ENCODE measurements at places on chromosomes 1 and 21.

DNA sequence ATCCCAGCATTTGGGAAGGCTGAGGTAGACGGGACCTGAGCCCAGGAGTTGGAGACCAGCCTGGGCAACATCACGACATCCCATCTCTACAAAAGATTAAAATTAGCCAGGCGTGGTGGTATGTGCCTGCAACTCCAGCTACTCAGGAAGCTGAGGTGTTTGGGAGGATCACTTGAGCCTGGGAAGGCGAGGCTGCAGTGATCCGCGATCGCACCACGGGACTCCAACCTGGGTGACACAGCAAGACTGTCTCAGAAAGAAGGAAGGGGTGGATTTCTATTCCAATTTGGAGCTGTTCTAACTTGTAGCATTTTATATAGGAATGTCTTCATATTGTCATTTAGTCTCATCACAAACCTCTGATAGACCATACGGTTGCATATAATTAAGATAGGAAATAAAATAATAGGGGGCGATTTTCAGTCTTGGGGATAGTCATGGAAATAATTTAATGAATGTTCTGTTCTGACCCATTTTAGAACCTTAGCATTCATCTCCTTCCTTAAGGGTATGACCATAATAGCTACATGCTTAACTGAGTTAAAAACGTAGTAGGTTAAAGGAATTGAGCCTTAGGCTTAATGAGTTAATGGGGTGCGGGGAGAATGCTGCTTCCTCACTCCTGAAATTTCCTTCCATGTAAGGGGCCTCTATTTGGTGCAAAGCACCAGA is 93.1 kb downstream of the ADCY10 start:
- DNase-seq = no peak

- no peak for DNase-seq
Observed at GRCh38 chr1:189657715-189658114, 819.9 kb downstream of the BRINP3 start.

DNA sequence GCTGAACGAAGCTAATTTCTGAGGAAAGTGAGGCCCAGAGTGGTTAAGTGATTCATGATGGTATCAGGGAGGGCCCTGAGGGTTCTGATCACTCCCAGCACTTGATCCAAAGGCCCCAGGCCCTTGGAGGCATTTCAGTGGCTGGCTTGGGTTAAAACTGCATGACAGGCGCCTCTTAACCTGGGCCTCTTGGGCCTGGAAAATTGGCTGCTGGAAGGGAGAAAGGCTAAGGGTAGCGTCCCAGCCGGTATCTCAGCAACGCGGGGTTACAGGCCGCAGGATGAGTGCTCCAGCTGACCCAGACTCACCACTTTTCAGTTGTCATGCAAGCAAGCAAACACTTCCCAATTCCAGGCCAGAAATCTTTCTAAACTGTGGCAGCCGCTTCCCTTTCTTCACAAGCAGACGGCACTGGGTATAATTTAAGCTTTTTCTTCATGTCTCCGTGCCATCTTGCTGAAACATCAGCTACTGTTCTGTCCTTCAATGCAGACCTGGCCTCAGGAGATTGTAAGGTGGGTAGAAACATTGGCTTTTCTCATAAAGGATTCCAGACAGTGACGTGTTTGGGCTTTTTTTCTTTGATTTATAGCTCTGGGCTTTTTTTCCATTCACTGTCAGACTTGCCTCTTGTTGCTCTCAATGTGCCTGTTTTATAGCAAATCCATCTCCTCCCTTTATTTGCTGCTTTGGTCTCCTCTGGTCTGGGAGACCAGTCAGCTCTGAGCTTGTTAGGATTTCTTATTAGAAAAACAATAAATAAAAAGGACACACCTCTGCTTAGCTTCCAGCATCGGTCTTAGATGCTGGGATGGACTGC is 229.1 kb downstream of the KCNJ6 start:
- no peak for DNase-seq

DNA sequence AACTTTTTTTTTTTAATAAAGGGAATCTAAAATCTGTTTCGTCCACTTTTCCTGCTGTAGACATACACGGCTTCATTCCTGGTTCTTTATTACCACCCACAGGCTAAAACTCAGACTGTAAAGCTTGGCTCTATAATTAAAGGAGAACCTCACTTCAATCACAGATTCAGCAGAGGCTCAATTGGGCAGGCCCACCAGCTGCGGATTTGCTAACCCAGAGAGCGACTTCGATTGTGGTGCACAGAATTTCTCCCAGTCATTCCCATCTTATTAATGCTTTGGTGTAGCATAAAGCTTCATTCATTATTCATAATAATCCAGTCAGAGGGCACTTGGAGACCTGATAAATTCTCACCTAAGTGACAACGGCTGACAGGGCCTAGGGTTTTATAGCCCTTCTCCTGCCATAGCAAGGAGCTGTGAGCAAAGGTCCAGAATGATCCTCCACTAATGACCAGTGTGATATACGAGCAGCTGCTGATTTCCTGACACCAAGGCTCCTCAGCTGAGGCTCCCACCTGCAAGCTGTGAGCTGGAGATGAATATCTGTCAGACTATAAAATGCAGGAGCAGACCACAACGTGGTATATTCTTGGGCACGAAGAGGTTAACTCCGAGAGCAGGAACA is 149.0 kb downstream of the ATP6V1G3 start:
- DNase-seq = no peak

- no peak for DNase-seq
Observed at GRCh38 chr1:24015221-24016210, 35.4 kb upstream of the SRSF10 start.
